ENCODE measurements at places on chromosomes 6 and 20. TPM values are rescaled to one million over a fixed set of nuclear protein-coding genes. Genes with fewer than 3 reads are reported as not detected.

The DYNLT2 gene
- 6.9 TPM for total RNA-seq

The ZKSCAN4 gene
- 11.1 TPM for total RNA-seq

The KHDC1 gene
- total RNA-seq: 1.7 TPM

The NT5E gene
- total RNA-seq: 3.3 TPM

The CYP39A1 gene
- total RNA-seq: not detected

The BPIFB2 gene
- not detected for total RNA-seq

The MDC1 gene
- total RNA-seq: 60.7 TPM

The PPP1R14C gene
- not detected for total RNA-seq

The IFNGR1 gene
- 38.3 TPM for total RNA-seq

The PLA2G7 gene
- 12.7 TPM for total RNA-seq

The FAM50B gene
- total RNA-seq: 15.0 TPM

The NPBWR2 gene
- not detected for total RNA-seq

The FOXP4 gene
- total RNA-seq: 7.4 TPM

The PNPLA1 gene
- 0.42 TPM for total RNA-seq

The PRKN gene
- 3.2 TPM for total RNA-seq

The ZNFX1 gene
- total RNA-seq: 73.8 TPM

The ZC3H12D gene
- 106 TPM for total RNA-seq

The TMEM200A gene
- total RNA-seq: 1.1 TPM

The NKAIN2 gene
- not detected for total RNA-seq

The ZNF311 gene
- total RNA-seq: 0.64 TPM

The EDN1 gene
- total RNA-seq: 0.15 TPM

The SNAI1 gene
- total RNA-seq: 0.19 TPM

The ANGPT4 gene
- total RNA-seq: not detected

The OPRL1 gene
- 1.1 TPM for total RNA-seq

The RIMS4 gene
- total RNA-seq: not detected

The KHDC1L gene
- not detected for total RNA-seq

The TTLL9 gene
- total RNA-seq: not detected

The SLC24A3 gene
- not detected for total RNA-seq

The TUBB2B gene
- not detected for total RNA-seq

The ZHX3 gene
- 5.2 TPM for total RNA-seq

The BTNL2 gene
- not detected for total RNA-seq

The GLP1R gene
- not detected for total RNA-seq

The RBM24 gene
- total RNA-seq: not detected

The BANF2 gene
- not detected for total RNA-seq

The FAM83C gene
- not detected for total RNA-seq

The RALGAPA2 gene
- total RNA-seq: 33.6 TPM

The WFDC5 gene
- not detected for total RNA-seq

The TSHZ2 gene
- 31.8 TPM for total RNA-seq

The SLC22A16 gene
- total RNA-seq: not detected

The KCNQ5 gene
- total RNA-seq: 3.4 TPM

The CST5 gene
- total RNA-seq: not detected

The NUP43 gene
- 56.0 TPM for total RNA-seq

The PRPH2 gene
- total RNA-seq: not detected

The SMIM8 gene
- 11.1 TPM for total RNA-seq

The MUCL3 gene
- total RNA-seq: not detected

The GNAS gene
- total RNA-seq: 645 TPM

The PDE7B gene
- 0.94 TPM for total RNA-seq

The C20orf202 gene
- not detected for total RNA-seq

The LHFPL5 gene
- total RNA-seq: not detected

The PAX1 gene
- not detected for total RNA-seq

The NR2E1 gene
- not detected for total RNA-seq

The HCK gene
- total RNA-seq: 1.3 TPM
